Right renal cortex interstitium (tissue), 3 donors: ENCODE measurements at places on chromosomes 12 and 14. TPM values are rescaled to one million over a fixed set of nuclear protein-coding genes. Genes with fewer than 3 reads are reported as not detected.

GRCh38 chr12:71949646-71950045, 11.0 kb downstream of the TPH2 start:
- DNase-seq, result no peak

GRCh38 chr14:104440297-104440956, 139.1 kb upstream of the C14orf180 start:
- no peak for DNase-seq

- DNase-seq, result no peak
Observed at GRCh38 chr14:104826861-104827176, 25.9 kb downstream of the ZBTB42 start.

DNA sequence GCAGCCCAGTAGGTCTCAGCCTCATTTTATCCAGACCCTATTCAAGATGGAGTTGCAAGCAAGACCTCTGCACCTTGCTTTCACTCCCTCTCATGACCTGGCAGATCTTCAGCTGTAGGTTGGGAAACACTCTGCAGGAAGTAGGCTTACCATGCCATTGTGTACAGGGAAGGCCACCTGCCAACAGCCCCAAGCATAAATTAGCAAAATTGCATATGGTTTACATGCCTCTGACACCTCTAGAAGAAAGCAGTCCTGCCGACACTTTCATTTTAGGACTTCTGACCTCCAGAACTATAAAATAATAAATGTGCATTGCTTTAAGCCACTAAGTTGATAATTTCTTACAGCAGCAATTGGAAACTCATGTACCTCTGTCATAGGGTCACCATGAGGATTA, 96.9 kb downstream of the SLC15A4 start:
- no peak for DNase-seq

DNA sequence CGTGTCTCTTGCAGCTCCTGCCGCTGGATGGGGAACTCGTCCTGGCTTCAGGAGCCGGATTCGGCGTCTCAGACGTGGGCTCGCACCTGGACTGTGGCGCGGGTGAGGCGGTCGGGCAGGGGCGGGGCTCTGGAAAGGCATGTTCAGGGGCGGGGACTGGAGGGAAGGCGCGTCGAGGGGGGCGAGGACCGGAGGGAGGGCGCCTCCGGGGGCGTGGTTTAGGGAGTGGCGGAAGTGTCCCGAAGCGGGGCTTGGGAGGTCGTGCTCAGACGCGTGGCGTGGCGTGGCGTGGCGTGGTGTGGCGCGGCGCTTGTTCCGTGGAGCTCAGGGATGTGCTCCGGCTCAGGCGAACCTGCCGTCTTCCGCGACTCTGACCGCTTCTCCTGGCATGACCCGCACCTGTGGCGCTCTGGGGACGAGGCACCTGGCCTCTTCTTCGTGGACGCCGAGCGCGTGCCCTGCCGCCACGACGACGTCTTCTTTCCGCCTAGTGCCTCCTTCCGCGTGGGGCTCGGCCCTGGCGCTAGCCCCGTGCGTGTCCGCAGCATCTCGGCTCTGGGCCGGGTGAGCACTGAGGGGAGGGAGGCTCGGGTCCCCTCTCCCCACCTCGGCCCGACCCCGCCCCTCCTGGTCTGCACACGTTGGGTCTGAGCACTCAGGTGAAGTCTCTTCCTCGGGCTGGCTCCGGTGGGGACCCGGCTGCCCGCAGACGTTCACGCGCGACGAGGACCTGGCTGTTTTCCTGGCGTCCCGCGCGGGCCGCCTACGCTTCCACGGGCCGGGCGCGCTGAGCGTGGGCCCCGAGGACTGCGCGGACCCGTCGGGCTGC, 6.2 kb downstream of the AMN start:
- peak; percentile 37 for DNase-seq

GRCh38 chr14:99821519-99822508, 28.6 kb downstream of the EML1 start:
- DNase-seq, result no peak

- DNase-seq, result no peak
Observed at GRCh38 chr12:55736780-55737580, 5.9 kb upstream of the GDF11 start.

- no peak for DNase-seq
Observed at GRCh38 chr12:124388679-124389137, 93.8 kb downstream of the RFLNA start.

DNA sequence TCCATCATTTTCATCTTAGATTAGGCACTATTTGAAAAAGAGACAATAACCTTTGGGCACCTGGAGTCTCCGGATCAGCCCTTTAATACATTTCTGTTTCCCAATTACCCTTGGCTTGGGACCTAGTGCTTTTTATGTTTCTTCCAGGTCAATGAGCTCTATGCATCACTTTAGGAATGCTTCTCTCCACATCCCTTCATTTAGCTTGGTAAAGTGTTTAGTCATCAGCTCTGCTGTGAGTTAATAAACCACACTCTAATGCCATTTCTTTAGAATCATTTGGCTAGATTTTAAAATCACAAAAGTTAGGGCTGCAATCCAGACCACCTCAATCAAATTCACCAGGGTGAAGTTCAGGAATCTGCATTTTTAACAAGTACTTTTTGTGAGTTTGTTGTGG, 41.7 kb downstream of the RASSF9 start:
- no peak for DNase-seq

- DNase-seq, result no peak
Observed at GRCh38 chr14:24875991-24876878, 173.7 kb downstream of the STXBP6 start.

DNA sequence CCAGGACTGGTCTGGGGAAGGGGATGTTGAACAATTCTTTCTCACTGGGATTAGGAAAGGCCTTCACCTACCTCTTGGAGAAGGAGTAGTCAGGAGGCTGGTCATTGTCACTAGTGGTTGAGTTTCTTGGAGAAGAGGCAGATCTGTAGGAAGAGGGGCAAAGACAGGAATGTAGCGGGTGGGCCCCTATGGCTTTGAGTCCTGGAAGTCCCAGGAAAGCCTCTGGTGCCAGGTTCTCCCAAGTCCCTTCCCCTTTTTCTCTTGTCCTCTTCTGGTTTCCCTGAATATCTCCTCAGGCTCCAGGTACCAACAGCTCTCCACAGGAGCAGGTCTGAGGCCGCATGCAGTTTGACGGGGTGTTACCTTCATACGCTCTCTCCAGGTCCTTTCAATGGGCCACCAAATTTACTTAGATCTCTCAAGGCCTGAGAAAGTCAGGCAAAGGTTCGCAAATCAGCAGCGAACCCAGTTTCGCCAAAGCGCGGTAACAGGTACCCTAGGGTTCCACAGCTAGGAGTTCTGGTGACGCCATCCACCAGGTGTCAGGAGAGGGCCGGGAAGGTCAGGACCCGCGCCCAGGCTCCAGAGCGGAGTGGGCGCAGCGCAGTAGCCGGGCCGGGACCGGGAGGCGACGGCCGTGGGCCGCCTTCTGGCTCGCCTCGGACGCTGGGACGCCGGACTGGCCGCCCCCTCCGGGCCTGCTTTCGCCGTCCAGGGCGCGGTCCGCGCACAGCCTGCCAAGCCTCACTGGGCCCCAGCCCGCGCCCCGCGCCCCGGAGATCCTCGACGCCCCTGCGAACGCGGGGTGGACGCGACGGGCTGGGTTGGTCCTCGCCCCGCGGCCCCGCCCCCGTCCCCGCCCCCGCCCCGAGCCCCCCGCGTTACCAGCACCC, 795 bp downstream of the SMAGP start:
- no peak for DNase-seq

DNA sequence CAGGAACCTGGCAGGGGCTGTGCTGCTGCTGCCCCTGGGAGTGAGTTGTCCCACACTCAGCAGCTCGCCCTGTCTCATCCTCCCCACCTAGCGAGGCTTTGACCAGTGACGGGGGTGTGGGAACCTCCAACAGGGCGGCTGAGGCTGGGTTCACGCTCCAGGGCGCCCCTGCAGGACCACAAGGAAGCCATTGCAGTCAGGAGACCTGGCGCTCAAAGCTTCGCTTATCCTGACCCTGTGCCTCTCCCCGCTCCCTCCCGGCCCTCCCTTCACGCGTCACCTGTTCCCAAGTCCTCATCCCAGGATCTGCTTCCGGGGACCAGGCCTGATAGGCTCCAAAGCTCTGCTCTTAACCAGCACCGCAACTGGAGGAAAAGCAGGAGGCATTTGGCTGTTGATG, 272.0 kb upstream of the SFSWAP start:
- no peak for DNase-seq

GRCh38 chr12:106296179-106296877, 6.2 kb upstream of the TCP11L2 start:
- DNase-seq, result no peak

GRCh38 chr14:102951799-102952198, 29.3 kb downstream of the AMN start:
- no peak for DNase-seq

GRCh38 chr14:29054119-29054518, 287.5 kb downstream of the FOXG1 start:
- no peak for DNase-seq

DNA sequence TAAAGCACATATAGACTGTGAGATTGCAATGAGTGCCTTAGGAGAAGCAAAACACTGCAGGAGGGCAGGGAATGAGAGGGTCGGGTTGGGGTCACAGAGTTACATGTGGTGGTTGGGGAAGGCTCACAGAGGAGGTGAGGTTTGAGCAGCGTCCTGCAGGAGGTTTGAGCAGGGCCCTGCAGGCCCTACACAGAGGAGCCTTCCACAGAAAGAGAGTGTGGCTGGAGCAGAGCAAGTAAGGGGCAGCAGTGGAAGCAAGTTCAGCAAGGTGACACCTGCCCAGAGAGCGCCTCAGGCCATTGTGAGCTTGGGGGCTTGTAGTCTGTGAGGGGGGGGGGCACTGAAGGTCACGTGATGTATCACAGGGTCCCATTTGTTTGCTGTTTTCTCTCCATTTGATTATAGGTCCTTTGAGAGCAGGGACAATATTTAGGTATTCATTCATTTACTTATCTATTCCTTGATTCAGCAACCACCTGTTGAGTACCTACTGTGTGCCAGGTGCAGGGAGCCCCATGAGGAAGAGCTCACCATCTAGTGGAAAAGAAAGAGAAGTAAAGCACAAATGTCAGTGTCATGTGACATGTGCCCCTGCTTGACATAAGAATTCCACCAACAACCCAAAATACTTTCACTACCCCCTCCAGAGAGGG, 56.6 kb downstream of the GALNT16 start:
- no peak for DNase-seq

DNA sequence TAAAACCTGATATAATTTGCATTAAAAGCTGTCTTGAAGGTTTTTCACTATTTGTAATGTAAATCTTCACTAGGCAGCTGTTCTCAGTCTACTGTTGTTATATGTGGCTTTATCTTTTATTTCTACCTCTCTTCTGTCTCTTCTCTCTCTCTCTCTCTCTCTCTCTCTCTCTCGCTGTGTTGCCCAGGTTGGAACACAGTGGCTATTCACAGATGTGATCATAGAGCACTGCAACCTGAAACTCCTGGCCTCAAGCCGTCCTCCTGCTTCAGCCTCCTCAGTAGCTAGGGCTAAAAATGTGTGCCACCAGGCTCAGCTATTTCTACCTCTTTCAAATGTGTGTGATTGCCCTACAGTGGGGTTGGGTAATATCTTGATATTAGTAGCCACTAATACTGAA, 21.1 kb downstream of the FUT8 start:
- DNase-seq, result no peak

DNA sequence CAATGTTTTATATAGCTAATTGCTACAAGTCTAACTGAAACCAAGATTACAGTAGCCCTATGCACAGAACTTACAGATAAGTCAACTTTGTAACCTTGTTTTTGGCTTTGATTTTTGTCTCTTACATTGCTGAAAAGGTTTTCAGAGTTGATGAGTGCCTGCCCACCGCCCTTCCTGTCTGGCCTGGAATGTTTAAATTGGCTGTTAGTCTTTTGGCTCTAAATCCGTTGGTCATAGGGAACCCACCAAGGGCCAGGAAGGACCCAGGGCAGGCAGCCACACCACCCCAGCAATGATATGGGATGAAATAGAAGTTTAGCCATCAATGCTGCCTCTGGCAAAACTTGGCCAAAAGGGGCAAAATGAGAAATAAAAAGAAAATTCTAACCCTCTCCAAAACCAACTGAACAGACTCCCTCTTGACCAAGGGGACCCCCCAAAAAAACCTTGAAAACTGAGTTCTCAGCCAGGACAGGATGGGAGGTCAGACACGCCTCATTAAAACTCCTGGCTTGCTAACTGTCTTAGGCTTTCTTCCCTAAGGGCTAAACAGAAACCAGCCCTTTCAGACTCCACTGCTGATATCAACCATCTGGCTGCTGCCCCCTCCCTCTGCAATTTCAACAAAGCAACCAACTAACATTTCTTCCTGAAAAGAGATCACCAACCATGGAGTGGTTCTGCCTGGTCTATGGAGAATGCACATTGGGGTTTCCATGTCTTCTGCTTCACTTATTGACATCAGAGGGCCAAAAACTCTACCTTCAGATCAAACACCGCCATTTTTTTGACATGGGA, 242.1 kb upstream of the NOS1 start:
- no peak for DNase-seq

- no peak for DNase-seq
Observed at GRCh38 chr14:57259672-57260071, 9.0 kb downstream of the EXOC5 start.

DNA sequence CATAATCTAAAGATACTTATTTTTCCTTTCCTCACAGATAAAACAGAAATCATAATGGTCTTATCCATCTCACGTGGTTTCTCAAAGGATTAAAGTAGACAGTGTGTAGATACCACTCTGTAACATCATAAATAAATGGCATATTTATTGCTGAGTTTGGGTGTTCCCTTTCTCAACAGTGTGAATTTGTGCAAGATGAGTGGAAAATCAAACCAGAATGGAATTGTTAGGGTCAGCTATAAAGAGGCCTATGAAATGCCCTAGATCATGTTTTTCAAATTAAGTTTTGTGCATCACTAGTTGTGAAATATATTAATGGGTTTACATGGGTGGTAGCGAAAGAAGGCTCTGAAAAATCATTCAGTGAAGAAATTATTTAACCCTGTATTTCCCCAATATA, 216.3 kb upstream of the GARIN6 start:
- no peak for DNase-seq

DNA sequence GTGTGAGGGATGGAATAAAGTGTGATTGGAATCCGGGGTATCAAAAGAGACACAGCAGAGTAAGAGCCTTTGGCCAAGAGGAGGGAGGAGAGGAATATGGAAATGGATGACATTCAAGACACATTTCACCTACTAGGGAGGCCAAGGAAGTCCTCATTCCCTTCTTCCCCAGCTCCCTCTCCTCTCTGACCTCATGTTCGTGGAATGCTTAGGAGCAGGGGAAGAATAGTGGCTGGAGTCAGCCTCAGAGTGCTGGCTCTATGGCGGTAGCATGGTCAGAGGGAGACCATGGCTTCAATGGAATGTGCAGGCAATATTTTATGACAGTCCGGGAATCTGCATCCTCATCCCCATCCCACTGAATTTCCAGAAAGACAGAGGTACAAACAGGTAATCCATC, 196.6 kb downstream of the EGLN3 start:
- DNase-seq, result no peak

- DNase-seq, result no peak
Observed at GRCh38 chr14:68759937-68760336, 32.9 kb downstream of the ZFP36L1 start.

GRCh38 chr12:119546340-119546739, 47.2 kb upstream of the TMEM233 start:
- no peak for DNase-seq

- no peak for DNase-seq
Observed at GRCh38 chr12:40011775-40012129, 94.1 kb downstream of the SLC2A13 start.

The INHBE gene
- polyA plus RNA-seq, result 0.44 TPM

The SELPLG gene
- 1.6 TPM for polyA plus RNA-seq

The EPYC gene
- polyA plus RNA-seq, result not detected

The LYZ gene
- 21.5 TPM for polyA plus RNA-seq

The MGST1 gene
- 43.0 TPM for polyA plus RNA-seq

The KCNH5 gene
- 0.15 TPM for polyA plus RNA-seq

The GLIPR1 gene
- polyA plus RNA-seq, result 14.6 TPM

The WNT1 gene
- polyA plus RNA-seq, result not detected

The ITGA7 gene
- polyA plus RNA-seq, result 22.3 TPM

The KLRG1 gene
- 3.0 TPM for polyA plus RNA-seq

The ANKRD33 gene
- 0.10 TPM for polyA plus RNA-seq

The BCL11B gene
- 2.0 TPM for polyA plus RNA-seq

The GALNT8 gene
- 3.1 TPM for polyA plus RNA-seq
